ENCODE measurements at places on chromosomes 7 and 10.

DNA sequence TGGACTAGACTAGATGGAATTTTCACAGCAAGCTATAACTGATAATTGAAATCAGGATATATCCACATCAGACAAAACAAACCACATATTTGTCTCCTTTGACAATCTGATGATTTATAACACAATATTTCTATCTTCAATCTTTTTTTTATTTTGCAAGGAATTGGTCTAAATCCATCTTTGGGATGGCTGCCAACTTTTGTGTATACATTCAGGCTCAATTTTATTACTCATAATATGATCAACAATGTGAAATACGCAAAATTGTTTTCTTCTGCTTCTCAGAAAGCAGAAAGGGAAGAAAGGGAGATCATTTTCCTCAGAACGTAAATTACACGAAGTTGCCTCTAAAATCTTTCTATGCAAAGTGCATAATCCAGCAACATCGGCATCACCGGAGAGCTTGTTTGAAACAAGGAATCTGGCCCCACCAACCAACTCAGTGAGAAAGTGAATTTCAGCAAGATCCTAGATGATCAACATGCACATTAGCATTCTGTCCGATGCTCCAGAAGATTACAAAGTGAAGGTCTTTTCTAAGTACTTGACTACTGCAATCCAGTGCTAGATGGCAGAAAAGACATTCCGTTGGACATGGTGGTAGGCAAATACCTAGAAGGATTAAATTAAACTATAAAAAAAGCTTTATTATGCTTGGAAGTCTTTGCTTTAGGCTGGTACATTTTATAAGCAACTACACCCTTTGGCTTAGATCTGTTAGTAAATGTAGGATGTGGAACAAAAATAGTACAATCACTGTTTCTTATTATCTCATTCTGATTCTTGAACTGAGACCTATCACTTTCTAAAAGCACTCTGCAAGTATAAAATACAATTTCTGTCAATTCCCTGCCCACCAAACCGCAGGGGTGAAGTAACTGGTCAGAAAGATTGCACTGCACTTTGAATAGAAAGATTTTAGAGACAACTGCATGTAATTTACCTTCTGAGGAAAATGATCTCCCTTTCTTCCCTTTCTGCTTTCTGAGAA, 126.4 kb upstream of the RSU1 start:
- peak; percentile 55 for DNase-seq

- no peak for DNase-seq
These were observed 33.9 kb downstream of the SHH start for GRCh38 chr7:155778349-155778748.

GRCh38 chr7:92737706-92738105, 98.7 kb downstream of the CDK6 start:
- DNase-seq, result peak; percentile 70

DNA sequence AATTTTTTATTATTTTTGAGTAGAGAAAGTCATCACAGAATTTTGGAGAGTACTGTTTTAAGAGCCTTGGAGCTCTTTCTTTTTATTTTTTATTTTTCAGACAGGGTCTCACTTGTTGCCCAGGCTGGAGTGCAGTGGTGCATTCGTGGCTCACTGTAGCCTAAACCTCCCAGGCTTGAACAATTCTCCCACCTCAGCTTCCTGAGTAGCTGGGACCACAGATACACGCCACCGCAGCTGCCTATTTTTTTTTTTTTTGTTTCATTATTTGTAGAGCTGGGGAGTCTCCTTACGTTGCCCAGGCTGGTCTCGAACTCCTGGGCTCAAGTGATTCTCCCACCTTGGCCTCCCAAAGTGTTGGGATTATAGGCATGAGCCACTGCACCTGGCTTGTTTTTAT, 10.6 kb downstream of the CPA4 start:
- DNase-seq, result no peak

Data from EH (cell line).